ENCODE measurements at places on chromosomes 12 and 14.

DNA sequence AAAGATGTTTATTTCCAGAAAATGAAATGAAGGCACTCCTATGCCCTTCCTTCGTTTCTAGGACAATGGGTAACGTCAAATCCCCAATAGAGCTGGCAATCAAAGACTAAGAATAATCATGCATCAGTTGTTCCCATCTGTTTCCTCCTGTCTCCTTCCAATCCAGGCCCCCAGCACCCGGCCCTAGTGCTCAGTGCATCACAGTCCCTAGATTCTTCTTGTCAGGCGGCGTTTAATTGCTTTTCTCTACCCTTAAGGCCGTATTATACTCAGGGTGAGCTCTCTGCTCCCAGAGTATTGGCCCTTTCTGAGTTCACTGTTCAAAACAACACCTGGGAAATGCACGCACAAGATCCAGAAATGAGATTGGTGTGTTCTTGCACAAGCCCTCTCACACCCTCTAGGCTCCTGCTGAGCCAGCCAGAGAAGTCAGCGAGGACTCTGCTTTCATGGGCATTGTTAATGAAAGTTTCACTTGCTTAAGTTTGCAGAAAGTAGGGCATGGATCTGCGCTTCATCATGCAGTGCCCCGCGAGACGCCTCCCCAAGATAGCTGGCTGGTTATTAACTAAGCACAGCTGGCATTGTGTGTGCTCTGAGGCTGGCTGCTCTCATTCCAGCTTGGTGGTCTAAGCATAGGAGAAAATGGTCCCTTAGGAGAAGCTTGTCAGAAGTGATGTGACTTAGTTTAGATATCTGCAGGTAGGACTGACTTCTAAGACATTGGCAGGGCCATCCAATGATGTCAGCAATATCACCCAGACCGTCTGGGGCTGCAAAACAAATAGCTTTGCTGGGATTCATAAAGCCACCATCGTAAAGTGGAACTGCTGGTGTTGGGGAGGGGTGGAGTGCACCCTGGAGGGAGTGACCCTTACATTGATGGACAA is 28.7 kb downstream of the CRACR2A start:
- no peak for DNase-seq

DNA sequence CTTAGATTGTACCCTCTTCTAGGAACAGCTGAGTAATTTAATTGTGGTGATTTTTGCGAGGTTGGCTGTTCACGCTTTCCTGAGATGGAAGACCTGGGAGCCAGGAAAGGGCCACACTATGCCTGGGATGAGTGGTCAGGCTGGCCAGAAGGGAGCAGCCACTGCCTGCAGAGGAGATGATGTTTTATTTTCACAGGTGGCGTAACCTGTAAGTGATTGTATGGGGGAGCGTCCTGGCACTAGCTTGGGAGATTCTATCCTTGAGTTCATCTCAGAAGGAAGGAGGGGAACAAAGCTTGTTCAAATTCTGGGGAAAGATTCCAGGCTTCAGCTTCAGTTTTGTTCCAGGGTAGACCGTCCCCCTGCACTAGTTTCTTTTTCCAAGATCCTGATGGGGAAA is 1.2 kb downstream of the RPH3A start:
- no peak for DNase-seq

- DNase-seq = peak; percentile 33
Observed at GRCh38 chr12:52022841-52023181, 16.1 kb downstream of the TAMALIN start.

- DNase-seq = no peak
Observed at GRCh38 chr14:76719666-76720065, 41.6 kb upstream of the VASH1 start.

DNA sequence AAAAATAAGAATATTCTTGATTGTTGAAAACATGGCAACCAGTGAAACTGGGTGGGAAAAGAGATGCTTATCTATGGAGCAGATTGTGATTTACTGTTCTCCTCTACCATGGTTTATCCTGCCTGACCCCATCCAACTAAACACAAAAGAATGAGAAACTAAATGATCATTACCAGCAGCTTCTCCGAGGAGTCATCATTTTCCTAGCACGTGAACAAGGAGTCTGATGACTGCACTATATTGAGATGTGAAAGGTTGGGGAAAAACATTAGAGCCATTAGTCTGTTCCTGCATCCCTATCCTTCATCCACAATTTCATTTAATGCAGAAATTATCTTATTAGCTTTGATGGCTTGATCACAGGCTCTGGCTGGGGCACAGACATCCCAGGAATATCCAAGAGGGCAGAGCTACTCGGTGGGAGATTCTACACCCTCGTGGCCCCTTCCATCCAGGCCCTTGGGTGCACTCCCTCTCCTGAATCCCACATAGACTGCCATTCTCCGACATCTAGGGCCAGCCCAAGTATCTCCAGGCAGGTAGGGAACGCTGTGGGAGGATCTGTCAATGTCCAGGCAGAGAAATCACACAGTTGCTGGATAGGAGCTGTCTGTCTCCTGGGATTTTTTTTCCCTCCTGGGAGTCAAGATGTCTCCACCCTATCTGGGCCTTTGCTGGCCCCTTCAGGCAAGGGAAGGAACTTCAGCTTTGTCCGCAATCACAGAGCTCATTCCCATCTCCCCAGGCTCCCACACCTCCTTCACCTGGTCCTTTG is 43.3 kb upstream of the DHRS4 start:
- DNase-seq = peak; percentile 7

GRCh38 chr14:78921856-78922255 is 751.7 kb downstream of the NRXN3 start:
- DNase-seq = no peak

GRCh38 chr12:122501489-122501989 is 807 bp upstream of the ZCCHC8 start:
- no peak for DNase-seq

GRCh38 chr14:100670017-100670752 is 56.5 kb upstream of the DLK1 start:
- no peak for DNase-seq

GRCh38 chr12:83823386-83824045 is 1089.1 kb downstream of the SLC6A15 start:
- peak; percentile 6 for DNase-seq

DNA sequence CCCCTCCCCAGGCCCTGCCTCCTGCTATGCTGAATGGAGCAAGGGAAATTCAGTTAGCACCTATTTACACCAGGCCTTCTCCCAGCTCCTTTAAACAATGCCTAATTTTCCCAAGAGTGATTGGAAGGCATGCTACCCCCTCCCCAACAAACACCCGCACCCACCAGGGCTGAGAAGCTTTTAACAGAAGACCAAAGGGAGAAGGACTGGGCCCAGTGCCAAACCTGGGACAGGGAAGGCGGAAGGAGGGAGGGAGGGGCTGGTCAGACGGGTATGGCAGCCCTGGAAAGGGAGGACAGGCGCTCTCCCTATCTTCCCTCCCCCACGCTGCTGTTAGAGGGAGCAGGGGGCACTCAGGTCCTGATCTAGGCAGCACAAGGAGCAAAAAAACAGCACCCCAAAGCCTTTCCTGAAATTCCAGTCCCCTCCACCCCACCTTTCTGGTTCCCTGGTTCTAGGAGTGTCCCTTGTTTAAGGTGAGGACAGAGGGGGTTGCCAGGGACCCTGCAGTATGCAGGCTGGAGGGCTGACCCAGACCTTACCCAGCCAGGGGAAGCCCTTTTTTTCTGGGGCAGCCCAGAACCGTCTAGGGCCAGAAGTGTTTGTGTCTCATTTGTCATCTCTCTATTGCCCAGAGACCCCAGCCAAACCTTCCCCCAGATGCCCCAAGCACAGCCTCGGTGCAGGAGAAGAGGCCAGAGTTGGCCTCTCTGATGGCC is 2.4 kb upstream of the KRT8 start:
- DNase-seq = no peak

- no peak for DNase-seq
Observed at GRCh38 chr14:95034788-95035187, 122.5 kb downstream of the DICER1 start.

GRCh38 chr14:25485381-25485780 is 435.4 kb upstream of the STXBP6 start:
- DNase-seq = no peak

DNA sequence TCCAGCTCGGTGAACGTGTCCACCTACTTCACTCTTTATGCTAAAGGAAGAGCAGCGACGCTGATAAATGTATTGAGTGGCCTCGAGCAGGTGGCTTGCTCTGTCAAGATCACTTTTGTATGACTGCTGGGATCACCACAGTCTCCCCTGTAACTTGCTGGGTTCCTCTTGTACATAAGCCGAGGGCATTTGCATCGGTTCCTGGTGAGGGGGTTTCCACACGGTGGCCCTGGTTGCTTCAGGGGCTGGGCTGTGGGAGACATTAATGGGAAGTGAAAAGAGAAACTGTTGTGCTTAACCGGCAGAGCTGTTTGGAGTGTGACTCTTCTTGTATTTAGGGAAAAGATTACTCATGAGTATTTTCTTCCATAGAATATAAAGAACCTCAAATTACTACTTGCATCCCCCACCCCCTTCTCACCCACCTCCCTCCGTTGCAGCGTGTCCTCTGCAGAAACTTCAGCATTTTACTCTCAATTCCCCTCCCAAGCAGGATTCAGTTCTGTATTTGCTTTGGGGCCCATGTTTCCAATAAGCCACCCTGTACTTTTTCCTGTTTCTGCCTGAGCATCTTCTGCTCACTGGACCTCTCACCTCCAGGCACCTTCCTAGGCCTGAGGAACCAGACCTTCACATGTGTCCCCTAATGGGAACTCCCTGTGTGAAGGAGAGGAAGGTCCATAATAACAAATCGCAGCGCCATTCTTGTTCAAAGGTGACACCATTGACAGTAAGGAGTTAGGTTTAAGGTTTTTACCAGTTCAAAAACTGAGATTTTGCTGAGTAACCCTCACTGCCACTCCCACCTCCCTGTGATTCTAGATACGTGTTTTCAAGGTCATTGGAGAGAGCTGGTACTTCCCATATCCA is 187.0 kb downstream of the ETV6 start:
- peak; percentile 64 for DNase-seq

- DNase-seq = no peak
Observed at GRCh38 chr12:104903648-104904423, 54.3 kb downstream of the SLC41A2 start.

DNA sequence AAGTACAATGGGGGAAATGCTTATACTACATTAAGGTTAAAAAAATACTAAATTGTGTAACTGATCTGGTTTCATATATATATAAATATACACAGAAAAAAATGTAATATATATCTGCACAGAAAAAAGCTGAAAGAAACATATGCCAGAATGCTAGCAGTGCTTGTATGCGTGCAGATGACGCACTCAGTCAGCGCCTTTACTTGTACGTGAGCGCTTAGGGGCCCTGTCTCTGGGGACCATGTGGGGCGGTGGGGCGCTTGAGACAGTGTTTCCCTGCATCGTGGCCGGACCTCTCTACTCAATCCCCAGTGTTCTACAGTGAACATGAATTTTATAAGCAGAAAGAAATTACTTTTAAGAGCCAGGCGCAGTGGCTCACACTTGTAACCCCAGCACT is 7.0 kb downstream of the ANKRD9 start:
- DNase-seq = no peak

GRCh38 chr14:105281371-105282097 is 19.3 kb downstream of the BRF1 start:
- DNase-seq = no peak

- no peak for DNase-seq
Observed at GRCh38 chr14:22131749-22132476, 457.1 kb downstream of the DAD1 start.

DNA sequence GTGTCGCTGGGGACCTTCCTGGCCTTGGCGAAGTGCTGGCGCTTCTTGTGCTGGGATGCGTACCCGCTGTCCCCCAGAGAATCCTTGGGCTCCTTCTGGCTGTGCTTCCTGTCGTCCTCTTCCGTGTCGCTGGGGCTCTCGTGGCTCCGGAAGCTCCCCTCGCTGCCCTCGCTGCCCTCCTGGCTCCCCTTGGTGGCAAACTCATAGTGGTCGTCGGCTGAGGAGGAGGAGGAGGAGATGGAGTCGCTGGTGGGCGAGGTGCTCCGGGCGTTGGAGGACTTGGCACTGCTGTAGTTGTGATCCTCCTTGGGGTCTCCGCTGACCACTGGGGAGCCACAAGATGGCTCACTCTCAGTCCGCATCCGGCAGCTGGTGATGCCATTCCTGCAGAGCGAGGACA is 254.4 kb downstream of the FOXN3 start:
- DNase-seq = no peak

DNA sequence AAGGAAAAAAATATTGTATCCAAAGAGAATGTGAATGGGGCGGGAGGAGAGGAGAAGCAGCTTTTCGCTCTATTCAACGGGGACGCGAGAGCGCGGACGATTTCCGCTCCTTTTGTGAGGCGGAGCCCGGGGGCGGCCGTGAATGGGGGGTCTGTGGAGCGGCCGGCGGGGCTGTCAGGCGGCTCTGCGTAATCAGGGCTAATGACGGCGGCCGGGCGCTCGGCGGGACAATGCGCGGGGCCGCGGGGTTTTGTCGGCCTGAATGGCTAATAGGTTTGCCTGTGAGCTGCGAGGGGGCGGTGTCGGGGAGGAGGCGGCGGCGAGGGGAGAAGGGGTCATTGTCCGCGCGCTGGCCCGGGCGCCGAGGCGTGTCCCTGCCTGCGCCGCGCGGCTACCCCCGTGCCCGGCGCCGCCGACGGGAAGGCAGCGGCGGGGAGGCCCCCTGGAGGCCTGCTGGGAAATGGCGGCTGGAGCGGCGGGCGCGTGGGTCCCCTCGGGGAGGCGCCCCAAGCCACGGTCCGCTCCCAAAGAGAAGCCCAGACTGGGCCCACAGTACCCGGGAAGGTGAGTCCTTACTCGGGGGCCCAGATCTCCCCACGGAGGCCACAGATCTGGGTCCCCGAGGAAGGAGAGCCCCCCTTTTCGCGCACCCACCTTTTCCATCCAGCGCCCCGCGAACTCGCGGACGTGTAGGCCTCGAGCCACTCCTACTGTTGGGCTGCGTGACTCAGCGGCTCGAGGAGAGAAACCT is 6.0 kb downstream of the SIX6 start:
- no peak for DNase-seq

DNA sequence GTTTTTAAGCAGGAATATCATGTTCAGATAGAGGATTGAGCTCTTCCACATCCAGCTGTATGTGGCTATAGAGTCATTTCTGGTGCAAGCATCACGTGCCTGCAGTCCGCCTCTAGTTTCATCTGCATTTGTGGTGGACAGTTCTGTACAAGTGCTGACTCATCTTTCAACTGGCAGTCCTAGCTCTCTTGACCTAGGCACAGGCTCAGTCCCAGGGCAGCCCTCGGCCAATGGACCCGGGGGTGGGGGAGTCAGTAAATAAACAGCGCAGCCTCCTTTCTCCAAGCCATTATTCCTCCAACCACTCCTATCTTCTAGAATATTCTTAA is 41.8 kb upstream of the FRMD6 start:
- DNase-seq = no peak

DNA sequence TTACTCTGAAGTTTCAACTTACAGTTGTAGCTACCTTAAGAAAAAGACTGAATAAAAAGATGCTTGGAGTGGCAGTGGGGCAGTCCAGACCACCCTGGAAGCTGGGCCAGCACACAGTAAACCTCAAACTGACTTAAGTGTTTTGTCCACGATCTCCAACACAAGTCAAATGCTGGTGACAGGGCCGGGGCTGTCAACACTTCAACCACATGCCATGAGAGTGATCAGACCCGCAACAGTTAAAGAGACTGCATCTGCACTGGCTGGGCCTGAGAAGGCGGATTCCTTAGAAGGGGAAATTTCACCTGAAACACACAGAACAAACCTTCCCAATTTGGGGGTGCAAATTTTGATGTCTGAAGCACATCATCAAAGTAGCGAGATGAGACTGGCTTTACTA is 223.5 kb upstream of the CAND1 start:
- DNase-seq = no peak
